ENCODE measurements at places on chromosomes 3 and 15.

DNA sequence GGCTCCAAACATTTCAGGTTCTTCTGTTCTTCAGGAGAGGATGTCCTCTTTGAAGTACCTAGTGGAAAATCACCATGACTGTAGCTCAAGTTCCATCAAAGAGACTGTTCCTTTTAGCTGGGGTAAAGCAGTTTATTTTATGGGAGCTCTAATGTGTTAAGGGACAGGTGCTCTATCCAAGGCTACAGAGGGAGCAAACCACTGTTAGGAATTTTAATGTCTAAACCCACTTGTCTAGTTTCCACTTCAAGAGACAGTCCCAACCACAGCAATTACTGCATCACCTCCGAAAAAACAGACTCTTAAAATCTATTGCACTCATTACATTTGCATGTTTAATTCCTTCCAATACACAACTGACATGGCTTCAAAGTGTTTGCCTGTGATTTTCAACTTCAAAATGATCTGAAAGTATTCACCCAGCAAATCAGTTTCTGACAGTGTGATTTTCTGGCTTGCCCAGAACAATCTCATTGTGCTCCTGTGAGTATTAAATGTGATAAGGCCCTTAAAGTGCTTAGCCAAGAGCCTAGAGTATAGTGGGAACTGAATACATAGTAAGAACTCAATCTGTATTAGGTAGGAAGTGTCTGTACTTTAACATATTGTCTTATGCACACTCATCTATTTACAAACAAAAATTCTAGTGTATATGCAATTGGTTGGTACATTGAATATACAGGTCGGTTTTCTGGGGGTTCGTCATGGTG, 266.5 kb upstream of the CCDC54 start:
- no peak overlapping the region for H3K4me3 ChIP-seq
- no peak for DNase-seq
- H3K27ac ChIP-seq, result no peak overlapping the region

DNA sequence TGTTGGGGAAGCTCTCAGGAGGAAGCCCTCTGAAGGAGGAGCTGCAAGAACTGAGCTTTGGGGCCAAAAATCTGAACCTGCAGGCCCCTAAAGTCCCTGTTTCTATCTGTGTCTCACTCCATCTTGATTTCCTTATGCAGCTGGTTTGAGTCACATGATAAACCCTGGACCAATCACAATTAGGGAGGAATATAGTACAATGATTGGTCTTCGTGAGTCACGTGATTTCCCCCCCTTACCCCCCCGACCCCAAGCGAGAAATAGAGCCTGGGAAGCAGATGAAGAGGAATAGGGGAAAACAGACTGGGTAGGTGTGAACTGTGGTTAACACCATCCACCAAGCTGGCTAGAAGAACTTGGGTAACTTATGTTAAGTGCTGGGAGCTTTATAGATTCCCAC, 12.9 kb downstream of the CRABP1 start:
- no peaks in the 10 kb centered on the region for H3K36me3 ChIP-seq
- H3K4me1 ChIP-seq, result no peaks in the 10 kb centered on the region
- H3K4me3 ChIP-seq, result no peak overlapping the region
- DNase-seq, result no peak
- no peaks in the 10 kb centered on the region for H3K27me3 ChIP-seq

- H3K27me3 ChIP-seq, result no peaks in the 10 kb centered on the region
- H3K27ac ChIP-seq, result no peak overlapping the region
- H3K4me1 ChIP-seq, result no peaks in the 10 kb centered on the region
- no peak overlapping the region for H3K4me3 ChIP-seq
- peaks cover 35% of the 10 kb centered on the region for H3K36me3 ChIP-seq
Measured at GRCh38 chr3:38574411-38575278, 74.8 kb downstream of the SCN5A start.

DNA sequence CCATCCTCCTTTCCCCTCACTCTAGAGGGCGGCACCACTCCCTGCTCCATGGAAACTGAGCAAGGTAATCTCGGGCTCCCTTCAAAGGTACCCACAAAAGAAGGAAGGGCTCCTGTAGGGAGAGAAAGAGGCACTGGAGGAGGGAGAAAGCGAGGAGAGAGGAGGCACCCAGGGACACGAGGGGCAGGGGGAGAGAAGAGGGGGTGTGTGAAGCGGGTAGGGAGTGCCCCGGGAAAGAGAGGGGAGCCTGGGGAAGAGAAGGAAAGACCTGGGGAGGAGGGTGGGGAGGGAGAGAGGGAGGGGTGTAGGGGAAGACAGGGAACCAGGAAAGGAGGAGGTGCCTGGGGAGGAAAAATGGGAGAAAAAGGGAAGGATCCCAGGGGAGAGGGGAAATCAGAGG, 523 bp downstream of the VILL start:
- H3K27me3 ChIP-seq, result no peaks in the 10 kb centered on the region
- no peaks in the 10 kb centered on the region for H3K36me3 ChIP-seq
- no peak overlapping the region for H3K4me3 ChIP-seq
- no peak for DNase-seq
- H3K27ac ChIP-seq, result no peak overlapping the region

DNA sequence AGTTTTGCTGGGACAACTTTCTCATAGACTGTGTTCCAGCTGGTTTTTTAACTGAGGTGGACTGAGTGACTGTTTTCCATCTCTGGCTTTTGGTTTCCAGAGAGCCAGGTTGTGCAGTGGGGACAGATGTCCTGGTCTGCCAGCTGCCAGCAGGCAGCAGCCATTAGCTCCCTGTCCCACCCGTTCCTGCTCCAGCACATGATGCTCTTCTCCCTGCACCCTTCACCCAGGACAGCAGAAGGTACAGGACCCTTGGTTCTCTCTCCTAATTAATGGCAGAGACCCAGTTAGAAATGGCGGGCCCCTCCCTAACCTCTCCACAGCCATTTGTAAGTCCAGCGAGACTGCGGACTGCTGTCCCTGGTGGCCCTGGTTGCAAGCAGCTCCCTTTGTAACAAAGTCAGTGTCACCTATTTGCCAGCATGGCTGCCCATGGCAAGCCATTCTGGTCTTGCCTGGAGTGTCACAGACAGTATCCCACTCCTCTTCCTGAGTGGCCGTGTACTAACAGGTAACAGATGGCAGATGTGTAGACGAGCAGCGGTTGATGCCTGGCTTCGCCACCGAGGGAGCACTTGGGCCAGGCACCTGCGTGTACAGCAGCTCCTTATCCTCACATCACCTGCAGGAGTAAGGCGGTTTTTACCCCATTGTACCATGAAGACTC, 148.3 kb downstream of the DNAJB8 start:
- DNase-seq, result no peak
- no peak overlapping the region for H3K27ac ChIP-seq
- no peaks in the 10 kb centered on the region for H3K4me1 ChIP-seq

- no peak for DNase-seq
- H3K27me3 ChIP-seq, result no peaks in the 10 kb centered on the region
- H3K4me3 ChIP-seq, result no peak overlapping the region
- no peaks in the 10 kb centered on the region for H3K36me3 ChIP-seq
- H3K4me1 ChIP-seq, result no peaks in the 10 kb centered on the region
Measured at GRCh38 chr15:39510001-39510701, 70.7 kb upstream of the THBS1 start.

DNA sequence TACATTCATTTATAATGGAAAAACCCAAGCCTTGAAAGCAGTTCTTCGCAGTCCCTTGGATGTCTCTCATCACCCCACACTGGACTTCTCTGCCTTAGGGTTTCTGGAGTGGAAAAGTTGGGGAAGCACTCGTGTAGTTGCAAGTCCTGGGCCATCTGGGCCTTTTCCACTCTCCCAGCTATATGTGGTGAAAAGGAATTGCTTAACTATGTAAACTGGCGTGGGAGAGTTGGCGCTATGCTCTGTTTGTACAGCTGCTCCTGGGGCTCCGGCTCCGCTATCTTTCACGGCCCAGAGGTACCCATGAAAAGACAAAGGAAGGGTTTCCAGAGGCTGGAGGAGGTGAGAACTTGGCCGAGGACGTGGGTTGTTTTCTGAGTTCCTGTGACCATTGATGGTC, 81.1 kb upstream of the MYZAP start:
- H3K4me3 ChIP-seq, result no peak overlapping the region
- H3K27me3 ChIP-seq, result no peaks in the 10 kb centered on the region
- no peak overlapping the region for H3K27ac ChIP-seq
- peaks cover 5% of the 10 kb centered on the region for H3K4me1 ChIP-seq
- no peak for DNase-seq
- no peaks in the 10 kb centered on the region for H3K36me3 ChIP-seq

GRCh38 chr3:194051366-194052149, 84.4 kb upstream of the HES1 start:
- no peak overlapping the region for H3K27ac ChIP-seq
- no peak overlapping the region for H3K4me3 ChIP-seq
- DNase-seq, result no peak
- H3K4me1 ChIP-seq, result peaks cover 7% of the 10 kb centered on the region
- H3K36me3 ChIP-seq, result no peaks in the 10 kb centered on the region

- H3K27ac ChIP-seq, result peak overlapping the region; percentile 96
- H3K4me1 ChIP-seq, result no peaks in the 10 kb centered on the region
- H3K36me3 ChIP-seq, result no peaks in the 10 kb centered on the region
Measured at GRCh38 chr3:126083511-126083912, 412 bp downstream of the SLC41A3 start.

- H3K27me3 ChIP-seq, result no peaks in the 10 kb centered on the region
- no peak for DNase-seq
- H3K4me3 ChIP-seq, result no peak overlapping the region
- peaks cover 22% of the 10 kb centered on the region for H3K36me3 ChIP-seq
- no peaks in the 10 kb centered on the region for H3K4me1 ChIP-seq
Measured at GRCh38 chr3:123319760-123320159, 118.0 kb downstream of the SEC22A start.

- H3K4me3 ChIP-seq, result no peak overlapping the region
- no peak for DNase-seq
- H3K27ac ChIP-seq, result no peak overlapping the region
- no peaks in the 10 kb centered on the region for H3K4me1 ChIP-seq
- no peaks in the 10 kb centered on the region for H3K27me3 ChIP-seq
Measured at GRCh38 chr3:14303336-14304100, 98.9 kb upstream of the SLC6A6 start.

DNA sequence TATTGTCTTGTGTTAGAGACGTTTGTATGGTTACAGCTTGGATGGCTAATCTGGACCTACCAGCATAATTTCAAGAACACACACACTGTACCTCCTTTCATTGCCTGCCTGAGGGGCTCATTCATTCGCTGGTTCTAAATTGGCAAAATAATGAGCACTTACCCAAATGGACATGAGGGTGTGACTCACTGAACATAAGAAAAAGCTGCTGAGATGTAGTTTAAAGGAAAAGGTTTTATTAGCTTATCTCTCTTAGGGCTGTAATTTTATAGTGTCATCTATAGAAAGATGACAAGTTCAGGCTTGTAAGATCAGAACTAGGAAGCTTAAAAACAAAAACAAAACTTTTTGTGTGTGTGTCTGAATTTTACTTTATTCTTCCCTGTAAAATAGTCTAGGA, 120.7 kb upstream of the WNT7A start:
- H3K36me3 ChIP-seq, result no peaks in the 10 kb centered on the region
- DNase-seq, result no peak
- no peaks in the 10 kb centered on the region for H3K4me1 ChIP-seq
- H3K4me3 ChIP-seq, result no peak overlapping the region
- H3K27ac ChIP-seq, result no peak overlapping the region
- no peaks in the 10 kb centered on the region for H3K27me3 ChIP-seq

DNA sequence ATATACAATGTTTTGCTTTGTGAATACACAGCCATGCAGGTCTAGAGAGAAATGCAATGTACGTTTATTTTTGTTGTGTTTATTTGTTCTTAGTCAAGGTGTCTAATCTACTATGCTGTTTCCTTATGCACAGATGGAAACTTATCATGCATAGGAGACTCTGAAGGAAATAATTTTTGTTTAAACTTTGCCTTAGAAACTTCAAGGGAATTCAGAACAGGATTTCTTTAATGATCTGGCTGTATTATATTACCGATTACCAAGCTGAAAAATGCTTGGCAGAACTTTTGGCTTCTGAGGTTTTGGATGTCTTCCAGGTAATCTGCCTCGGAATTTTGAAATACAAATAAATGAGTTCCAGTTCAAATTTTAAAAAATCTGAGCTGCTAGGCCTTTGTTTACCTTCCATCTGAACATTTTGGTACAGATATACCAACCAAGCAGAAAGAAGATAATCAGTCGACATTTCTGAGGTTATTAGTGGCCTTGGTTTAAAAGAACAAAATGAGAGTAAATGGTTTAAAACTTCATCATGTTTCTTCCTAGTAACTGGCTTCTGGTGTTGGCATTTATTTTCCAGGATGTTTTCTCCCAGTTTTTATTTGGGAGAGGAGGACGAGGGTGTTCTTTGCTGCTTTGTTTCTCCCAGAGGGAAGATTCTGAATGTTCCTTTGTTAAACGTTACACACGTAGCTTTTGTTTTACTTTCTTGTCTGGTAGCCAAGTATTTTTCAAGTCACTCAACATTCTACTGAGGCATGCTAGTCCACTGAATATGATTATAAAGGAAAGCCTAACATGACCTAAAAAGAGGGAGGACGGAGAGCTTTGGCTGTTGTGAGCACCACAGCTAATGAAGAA, 421.8 kb upstream of the TBL1XR1 start:
- H3K27me3 ChIP-seq, result no peaks in the 10 kb centered on the region
- no peak overlapping the region for H3K4me3 ChIP-seq
- peak overlapping the region; percentile 77 for H3K27ac ChIP-seq
- H3K36me3 ChIP-seq, result no peaks in the 10 kb centered on the region

- H3K4me1 ChIP-seq, result no peaks in the 10 kb centered on the region
- DNase-seq, result no peak
- H3K27me3 ChIP-seq, result no peaks in the 10 kb centered on the region
- H3K27ac ChIP-seq, result no peak overlapping the region
- no peak overlapping the region for H3K4me3 ChIP-seq
- no peaks in the 10 kb centered on the region for H3K36me3 ChIP-seq
Measured at GRCh38 chr3:77298417-77298816, 258.5 kb downstream of the ROBO2 start.

- peaks cover 8% of the 10 kb centered on the region for H3K36me3 ChIP-seq
- H3K4me1 ChIP-seq, result no peaks in the 10 kb centered on the region
- no peak overlapping the region for H3K27ac ChIP-seq
- no peak overlapping the region for H3K4me3 ChIP-seq
- no peak for DNase-seq
- H3K27me3 ChIP-seq, result no peaks in the 10 kb centered on the region
Measured at GRCh38 chr3:125556314-125556713, 36.3 kb upstream of the SNX4 start.

- DNase-seq, result no peak
- no peak overlapping the region for H3K4me3 ChIP-seq
- no peaks in the 10 kb centered on the region for H3K4me1 ChIP-seq
- H3K36me3 ChIP-seq, result no peaks in the 10 kb centered on the region
Measured at GRCh38 chr15:95541301-95541700, 789.2 kb upstream of the NR2F2 start.

All from tibial nerve (tissue), 4 donors.